ENCODE measurements at places on chromosomes 7 and 10.

DNA sequence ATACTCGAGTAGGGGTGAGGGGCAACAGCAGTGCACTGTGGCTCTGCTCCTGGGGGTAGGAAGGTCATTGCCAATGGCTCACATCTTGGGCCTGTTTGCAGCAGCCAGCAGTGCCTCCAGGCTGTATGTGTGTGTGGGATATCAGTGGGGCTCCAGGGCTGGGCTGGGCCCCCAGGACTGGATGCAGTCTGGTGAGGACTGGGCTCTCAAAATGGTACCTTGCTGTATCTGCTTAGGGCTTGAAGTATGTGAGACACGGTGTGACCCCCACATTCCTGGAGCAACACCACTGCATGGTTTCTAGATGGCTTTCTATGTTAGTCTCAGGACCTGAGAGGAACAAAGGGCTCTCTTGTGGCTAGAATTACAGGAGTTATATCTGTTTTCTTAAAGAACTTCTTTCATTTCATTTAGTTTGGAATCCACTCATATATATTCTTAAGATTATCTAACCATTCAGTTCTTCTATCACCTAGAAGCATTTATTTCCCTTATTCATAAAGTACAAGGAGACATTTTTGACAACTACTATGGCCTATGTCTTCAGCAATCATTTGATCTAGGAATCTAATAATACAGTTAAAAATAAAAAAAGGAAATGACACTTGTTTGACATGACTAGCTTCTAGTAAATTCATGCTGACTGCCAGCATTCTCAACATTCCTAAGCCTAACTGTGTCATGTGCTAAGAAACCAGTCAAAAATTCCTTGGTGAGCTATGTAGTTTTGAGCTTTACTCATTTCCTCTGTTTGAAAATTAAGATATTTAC, 443.2 kb upstream of the SEMA3A start:
- no peaks in the 10 kb centered on the region for H3K36me3 ChIP-seq
- H3K4me1 ChIP-seq = no peaks in the 10 kb centered on the region
- DNase-seq = no peak
- H3K27me3 ChIP-seq = no peaks in the 10 kb centered on the region
- no peak overlapping the region for H3K27ac ChIP-seq
- no peak overlapping the region for H3K4me3 ChIP-seq

DNA sequence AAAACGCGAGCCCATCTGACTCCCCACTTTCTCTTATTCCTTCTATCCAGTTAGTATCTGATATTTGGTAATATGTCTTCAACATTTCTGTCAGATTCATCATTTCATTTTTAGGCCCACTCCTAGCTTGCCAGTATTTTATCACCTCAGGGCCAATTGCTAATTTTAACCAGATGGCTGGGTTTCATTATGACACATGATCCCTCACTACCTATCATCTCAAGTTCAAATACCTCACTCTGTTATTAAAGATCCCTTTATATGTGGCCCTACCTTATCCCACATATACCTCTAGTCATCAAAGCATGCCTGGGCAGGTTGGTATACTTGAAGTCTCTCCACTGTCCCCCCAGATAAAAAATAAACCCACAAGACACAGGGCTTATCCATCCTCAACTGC, 104.9 kb downstream of the RNLS start:
- H3K4me1 ChIP-seq = no peaks in the 10 kb centered on the region
- H3K27ac ChIP-seq = no peak overlapping the region
- no peak overlapping the region for H3K4me3 ChIP-seq
- no peaks in the 10 kb centered on the region for H3K27me3 ChIP-seq
- no peaks in the 10 kb centered on the region for H3K36me3 ChIP-seq
- DNase-seq = no peak

- no peak overlapping the region for H3K4me3 ChIP-seq
- no peak overlapping the region for H3K27ac ChIP-seq
- no peak for DNase-seq
Measured at GRCh38 chr10:131675104-131675503, 225.7 kb upstream of the PPP2R2D start.

- H3K4me1 ChIP-seq = no peaks in the 10 kb centered on the region
- no peak overlapping the region for H3K27ac ChIP-seq
- H3K36me3 ChIP-seq = no peaks in the 10 kb centered on the region
- H3K27me3 ChIP-seq = no peaks in the 10 kb centered on the region
Measured at GRCh38 chr7:137304624-137305235, 38.8 kb downstream of the PTN start.

GRCh38 chr10:14507176-14507575, 176.5 kb upstream of the FRMD4A start:
- peaks cover 19% of the 10 kb centered on the region for H3K4me1 ChIP-seq
- H3K4me3 ChIP-seq = peak overlapping the region; percentile 26
- no peak overlapping the region for H3K27ac ChIP-seq
- no peaks in the 10 kb centered on the region for H3K36me3 ChIP-seq

DNA sequence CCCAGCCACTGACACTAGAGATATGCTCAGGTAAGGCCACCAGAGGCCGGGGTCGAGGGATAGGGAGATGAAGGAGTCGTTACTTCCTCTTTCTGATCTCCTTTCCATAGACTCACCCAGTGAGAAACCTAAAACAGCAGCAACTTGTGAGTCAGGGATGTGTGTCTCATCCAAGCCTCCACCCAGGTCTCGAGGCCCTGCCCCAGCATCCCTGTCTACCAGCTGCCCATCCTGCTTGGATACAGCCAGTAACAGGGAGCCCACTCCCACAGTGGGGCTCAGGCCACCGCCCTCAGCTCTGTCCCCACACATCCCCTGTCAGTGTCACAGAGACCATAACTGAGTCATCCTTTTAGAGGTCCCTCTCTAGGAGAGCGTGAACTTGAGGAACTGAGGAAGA, 49.6 kb upstream of the CHST15 start:
- H3K4me1 ChIP-seq = no peaks in the 10 kb centered on the region
- no peak for DNase-seq
- H3K36me3 ChIP-seq = no peaks in the 10 kb centered on the region
- H3K27ac ChIP-seq = no peak overlapping the region
- H3K27me3 ChIP-seq = no peaks in the 10 kb centered on the region

GRCh38 chr7:2860627-2861133, 16.6 kb upstream of the GNA12 start:
- H3K36me3 ChIP-seq = no peaks in the 10 kb centered on the region
- no peak overlapping the region for H3K4me3 ChIP-seq
- peaks cover 23% of the 10 kb centered on the region for H3K4me1 ChIP-seq
- DNase-seq = no peak
- no peak overlapping the region for H3K27ac ChIP-seq
- H3K27me3 ChIP-seq = no peaks in the 10 kb centered on the region

- no peaks in the 10 kb centered on the region for H3K36me3 ChIP-seq
- H3K27ac ChIP-seq = no peak overlapping the region
- no peak for DNase-seq
- no peak overlapping the region for H3K4me3 ChIP-seq
- H3K27me3 ChIP-seq = no peaks in the 10 kb centered on the region
Measured at GRCh38 chr10:105586451-105587098, 945.5 kb downstream of the SORCS3 start.

- H3K4me3 ChIP-seq = no peak overlapping the region
- no peak overlapping the region for H3K27ac ChIP-seq
- no peaks in the 10 kb centered on the region for H3K4me1 ChIP-seq
- no peaks in the 10 kb centered on the region for H3K36me3 ChIP-seq
- no peaks in the 10 kb centered on the region for H3K27me3 ChIP-seq
Measured at GRCh38 chr10:101749047-101750016, 26.6 kb downstream of the FGF8 start.

- H3K4me1 ChIP-seq = peaks cover 32% of the 10 kb centered on the region
- no peak for DNase-seq
- no peaks in the 10 kb centered on the region for H3K36me3 ChIP-seq
- H3K27me3 ChIP-seq = peaks cover 17% of the 10 kb centered on the region
- no peak overlapping the region for H3K4me3 ChIP-seq
Measured at GRCh38 chr10:73906524-73907447, 4.1 kb upstream of the PLAU start.

DNA sequence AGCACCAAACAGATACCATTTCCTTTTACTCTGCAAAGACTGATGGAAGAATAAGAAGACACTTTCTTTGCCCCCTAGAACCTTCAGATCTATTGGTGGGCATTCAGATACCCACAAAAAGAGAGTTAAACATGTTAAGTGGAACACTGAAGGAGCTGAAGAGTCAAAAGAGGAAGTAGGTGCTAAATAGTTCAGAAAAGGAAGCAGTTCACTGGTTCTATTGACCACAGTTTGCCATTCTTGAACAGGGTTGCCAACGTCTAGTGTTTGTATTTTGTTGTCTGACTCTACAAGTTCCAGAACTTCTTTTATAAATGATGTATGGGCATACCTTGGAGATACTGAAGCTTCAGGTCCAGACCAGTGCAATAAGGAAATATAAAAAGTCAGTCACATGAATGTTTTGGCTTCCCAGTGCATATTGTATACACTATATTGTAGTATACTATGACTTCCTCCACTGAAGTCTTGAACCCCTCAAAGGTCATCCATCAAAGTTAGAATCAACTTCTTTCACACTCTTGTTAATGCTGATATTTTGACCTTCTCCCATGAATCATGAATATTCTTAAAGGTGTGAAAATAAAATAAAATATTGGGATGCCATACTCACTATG, 47.5 kb upstream of the AGR3 start:
- no peaks in the 10 kb centered on the region for H3K36me3 ChIP-seq
- peaks cover 26% of the 10 kb centered on the region for H3K4me1 ChIP-seq
- no peaks in the 10 kb centered on the region for H3K27me3 ChIP-seq
- H3K27ac ChIP-seq = no peak overlapping the region

Measured in CD8-positive, alpha-beta memory T cell (primary cell).